ENCODE measurements at places on chromosomes 2 and 18.

GRCh38 chr2:159713631-159714246 is 1.4 kb downstream of the MARCHF7 start:
- DNase-seq: peak; percentile 54

DNA sequence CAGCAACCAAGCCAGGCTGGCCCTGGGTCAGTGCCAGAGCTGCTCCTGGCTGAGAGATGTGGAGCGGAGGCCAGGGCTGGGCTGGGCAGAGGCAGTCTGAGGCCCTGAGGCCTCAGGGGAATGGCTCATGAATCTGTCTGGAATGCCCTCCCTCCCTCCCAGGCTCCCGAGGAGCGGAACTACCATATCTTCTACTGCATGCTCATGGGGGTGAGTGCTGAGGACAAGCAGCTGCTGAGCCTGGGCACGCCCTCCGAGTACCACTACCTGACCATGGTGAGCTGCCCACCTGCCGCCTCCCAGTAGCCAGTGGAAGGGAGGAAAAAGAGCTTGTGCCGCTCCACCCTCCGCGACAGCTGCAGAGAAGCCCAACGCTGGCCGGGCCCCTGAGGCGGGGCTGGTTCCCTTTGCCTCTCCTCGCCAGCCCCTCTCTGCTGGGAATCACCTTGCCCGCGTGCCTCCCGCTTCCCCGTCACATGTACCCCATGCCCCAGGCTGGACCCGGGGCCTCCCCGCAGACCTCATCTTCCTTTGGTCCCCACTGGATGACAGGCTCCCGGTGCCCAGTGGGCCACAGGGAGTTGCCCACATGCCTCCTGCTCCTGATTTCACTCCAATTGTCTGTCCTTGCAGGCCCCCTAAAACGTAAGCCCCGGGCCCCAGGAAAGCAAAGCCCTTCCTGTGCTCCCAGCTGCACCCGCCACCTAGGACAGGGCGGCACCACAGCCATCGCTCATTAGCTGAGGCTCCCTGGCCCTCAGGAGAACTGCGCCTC is 41.1 kb downstream of the MYO7B start:
- peak; percentile 85 for DNase-seq

DNA sequence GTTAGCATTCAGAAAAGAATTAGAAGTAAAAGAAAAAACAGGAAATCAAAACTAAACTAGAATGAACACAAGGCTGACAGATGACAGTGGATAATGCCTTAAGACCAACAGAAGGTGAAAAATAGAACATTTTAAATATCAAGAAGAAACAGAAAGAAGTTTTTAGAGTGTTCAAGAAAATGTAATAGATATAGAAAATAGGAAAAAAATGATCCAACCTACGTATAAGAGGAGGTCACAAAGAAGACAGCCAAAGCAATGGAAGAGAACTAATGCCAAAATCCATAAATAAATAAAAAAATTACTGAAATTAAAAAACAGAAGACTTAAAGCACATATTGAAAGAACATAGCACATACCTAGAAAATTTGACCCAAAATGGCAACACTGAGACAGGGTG is 42.5 kb upstream of the EN1 start:
- peak; percentile 2 for DNase-seq

DNA sequence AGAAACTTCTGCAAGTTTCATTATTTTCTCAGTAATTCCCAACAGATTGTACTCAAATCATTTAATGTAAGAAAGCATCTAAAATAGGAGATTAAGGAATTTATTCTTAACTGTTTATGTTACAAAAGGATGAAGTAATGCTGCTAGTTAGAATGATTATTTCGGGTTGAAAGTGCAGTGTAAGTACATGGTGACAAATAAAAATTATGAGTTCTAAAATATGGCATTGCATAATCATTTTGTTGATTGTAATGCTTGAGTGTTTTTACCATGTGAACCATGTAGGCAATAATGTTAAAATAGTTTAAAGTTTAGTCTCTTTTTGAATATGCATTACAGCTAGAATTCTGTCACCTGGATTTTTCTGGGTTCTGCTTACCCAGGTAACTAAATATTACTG is 149.0 kb upstream of the SP5 start:
- DNase-seq: no peak

DNA sequence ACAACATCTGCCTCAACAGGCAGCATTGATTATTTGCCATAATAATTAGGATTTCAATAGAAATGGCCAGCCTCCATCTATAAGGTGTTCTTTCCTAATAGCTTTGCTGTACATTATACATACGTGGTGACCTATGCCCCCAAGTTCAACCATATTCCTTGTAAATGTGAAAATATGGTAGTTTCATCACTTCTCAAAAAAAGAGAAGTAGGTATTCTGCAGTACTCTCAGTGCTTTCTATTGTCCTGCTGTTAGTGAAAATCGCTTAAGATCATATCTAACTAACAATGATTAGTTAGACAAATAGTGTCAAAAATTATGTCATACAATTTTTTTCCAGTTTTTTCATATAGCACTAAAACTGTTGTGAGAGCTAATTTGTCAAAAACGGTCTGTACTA is 79.6 kb downstream of the SLC4A10 start:
- DNase-seq: no peak

- no peak for DNase-seq
Measured at GRCh38 chr2:58089081-58089480, 42.5 kb downstream of the VRK2 start.

- peak; percentile 44 for DNase-seq
Measured at GRCh38 chr2:224381521-224382279, 20.2 kb downstream of the FAM124B start.

GRCh38 chr18:55605733-55606338 is 17.8 kb upstream of the TCF4 start:
- DNase-seq: no peak

All from fibroblast of the aortic adventitia (primary cell).